ENCODE measurements at places on chromosomes 12 and 14.

GRCh38 chr14:75689012-75689411 is 28.0 kb downstream of the TTLL5 start:
- DNase-seq, result no peak

- DNase-seq, result no peak
Observed at GRCh38 chr14:61247935-61248334, 33.2 kb downstream of the TMEM30B start.

GRCh38 chr12:12224240-12224940 is 42.5 kb downstream of the LRP6 start:
- no peak for DNase-seq

- no peak for DNase-seq
Observed at GRCh38 chr14:76772300-76773187, 11.3 kb downstream of the VASH1 start.

DNA sequence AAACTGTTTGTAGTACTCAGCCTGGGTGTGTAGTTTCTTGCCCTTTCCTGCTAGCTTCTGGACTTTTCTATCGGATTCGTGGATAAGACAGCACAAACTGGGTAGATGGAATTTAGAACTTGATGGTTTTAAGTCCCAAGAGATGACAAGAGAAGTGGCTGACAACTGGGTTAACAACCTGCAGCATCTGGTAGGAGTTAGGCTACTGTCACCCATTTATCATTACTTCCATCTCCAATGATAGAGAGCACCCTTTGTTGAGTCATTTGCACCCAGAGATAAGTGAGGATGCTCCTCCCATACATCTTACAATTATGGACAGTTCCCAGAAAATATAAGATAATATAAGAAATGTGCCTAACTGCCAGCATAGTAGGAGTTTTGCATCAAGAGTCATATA is 50.2 kb upstream of the FLRT2 start:
- no peak for DNase-seq

GRCh38 chr12:69389831-69390230 is 30.3 kb downstream of the YEATS4 start:
- no peak for DNase-seq

DNA sequence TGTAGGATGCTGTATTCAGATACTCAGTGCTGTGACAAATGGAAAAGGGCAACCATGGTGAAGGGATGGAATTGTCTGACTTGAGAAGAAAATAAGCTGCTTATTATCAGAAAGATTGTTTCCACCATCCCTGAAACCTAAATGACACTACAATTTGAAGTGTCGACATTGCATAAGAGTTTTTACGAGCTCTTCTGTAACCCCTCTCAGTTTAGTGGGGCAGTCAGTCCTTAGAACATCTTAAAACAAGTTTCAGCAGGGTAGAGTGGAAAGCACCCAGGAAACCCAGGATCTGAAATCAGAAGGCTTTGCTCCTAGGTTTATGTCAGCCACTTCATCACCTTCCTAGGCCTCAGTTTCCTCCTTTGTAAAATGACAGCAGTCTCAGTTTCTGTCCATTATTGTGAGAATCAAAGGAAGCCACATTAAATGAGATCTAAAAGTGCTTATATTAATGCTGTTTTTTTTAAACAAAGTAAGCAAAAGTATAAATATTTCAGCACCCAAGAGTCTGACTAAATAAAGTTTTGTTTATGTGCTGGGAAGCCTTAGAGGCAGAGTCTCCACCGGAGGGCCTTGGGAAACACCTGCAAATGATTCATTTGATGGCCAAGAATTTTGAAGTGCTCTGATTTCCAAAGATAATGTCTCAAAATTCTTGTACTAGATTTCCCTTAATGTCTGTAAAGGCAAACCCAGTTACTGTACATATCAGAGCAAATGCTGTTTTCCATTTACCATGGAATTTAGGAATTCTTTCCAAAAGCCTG is 1.8 kb downstream of the IFT43 start:
- no peak for DNase-seq

DNA sequence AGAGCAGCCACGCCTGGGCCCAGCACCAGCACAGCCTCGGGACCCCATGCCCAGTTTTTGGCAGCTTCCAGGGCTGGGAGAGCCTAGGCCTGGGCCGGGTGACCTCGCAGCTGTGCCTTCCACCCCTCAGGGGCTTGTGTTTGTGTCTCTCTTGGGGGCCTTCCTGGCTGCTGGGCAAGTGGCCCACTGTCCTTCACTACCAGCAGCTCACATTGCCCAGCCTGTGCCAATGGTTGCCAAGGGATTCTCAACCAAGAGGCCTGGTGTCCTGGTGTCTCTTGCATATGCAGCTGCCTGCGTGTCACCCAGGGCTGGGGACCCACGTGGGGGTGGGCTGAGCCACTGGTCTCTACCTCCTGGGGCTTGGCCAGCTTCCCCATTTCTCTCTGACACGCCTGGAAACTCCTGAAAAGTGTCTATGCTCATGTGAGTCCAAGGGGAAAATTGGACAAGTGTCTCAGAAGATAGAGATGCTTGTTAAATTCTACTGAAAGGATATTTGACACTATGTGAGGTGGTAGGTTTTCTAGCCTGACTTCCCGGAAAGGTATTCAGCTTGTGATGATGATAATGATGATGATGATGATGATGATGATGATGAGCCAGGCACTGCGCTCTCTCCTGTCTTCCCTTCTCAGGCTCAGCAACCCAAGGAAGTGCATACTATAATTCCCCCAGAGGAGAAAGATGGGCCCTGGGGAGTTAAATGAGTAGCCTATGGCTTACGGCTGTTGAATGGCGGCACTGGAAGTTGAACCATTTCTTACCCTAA is 48.8 kb upstream of the ESRRB start:
- DNase-seq, result no peak

DNA sequence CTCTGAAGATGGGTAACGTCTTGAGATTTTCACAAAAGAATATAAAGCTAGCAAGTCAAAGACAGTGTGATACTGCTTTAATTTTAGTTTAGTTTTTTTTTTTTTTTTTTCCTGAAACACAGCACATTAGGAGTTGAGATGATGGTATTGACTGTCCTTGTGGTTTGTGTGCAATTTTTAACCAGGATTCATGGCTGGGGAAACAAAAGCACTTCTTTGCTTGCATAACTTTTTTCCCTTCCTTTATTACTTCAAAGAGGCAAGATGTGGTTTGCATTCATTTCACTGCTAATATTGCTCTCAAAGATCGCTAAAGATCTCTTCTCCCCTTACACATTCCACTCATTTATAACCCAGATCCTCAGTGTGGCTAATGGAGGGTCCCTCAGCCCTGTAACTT is 157.1 kb upstream of the PZP start:
- DNase-seq, result no peak

DNA sequence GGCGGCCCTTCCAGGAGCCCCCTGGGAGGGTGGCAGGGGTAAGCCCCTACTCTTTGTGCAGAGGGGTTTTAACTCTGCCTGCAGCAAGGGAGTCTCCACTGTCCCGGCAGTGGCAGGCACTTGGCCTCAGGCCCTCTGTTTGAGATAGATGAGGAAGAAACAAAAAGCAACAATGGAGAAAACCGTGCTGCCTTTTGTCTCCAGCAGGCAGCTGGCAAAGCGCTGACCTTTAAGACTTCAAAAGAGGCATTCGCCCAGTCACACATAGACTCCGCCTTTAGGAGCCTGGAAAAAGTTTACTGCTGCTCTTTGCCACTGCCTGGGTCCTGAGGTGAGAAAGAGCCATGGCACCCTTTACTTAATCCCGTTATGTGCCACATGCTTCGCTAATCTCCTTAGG is 158.2 kb upstream of the NTF3 start:
- no peak for DNase-seq

- DNase-seq, result no peak
Observed at GRCh38 chr12:52795694-52796428, at the start of gene KRT3. KRT3 (minus strand) TSS chr12:52796117; CDS start chr12:52796042, 75 bp downstream.

GRCh38 chr14:100673085-100673806 is 53.4 kb upstream of the DLK1 start:
- DNase-seq, result no peak

DNA sequence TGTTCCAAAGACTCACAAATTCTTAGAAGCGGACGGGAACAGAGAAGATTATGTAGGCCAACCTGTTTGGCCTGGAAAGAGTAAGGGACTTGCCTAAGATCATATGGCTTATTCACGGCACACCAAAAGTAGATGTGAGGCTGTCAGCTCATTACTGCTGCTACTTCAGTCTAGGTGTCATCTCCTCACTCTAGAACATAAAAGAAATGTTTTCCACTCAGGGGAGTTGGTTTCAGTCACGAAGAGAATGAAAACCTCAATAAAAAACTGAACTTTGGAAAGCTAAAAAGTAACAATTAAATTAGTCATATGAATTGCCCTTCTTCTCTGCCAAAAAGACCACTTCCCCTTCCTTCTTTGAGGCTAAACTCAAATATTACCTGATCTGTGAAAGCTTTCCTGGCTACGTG is 658 bp upstream of the CEP128 start:
- no peak for DNase-seq

- DNase-seq, result no peak
Observed at GRCh38 chr14:100825713-100826331, at the start of gene MEG3. MEG3 (plus strand) TSS chr14:100826118.

DNA sequence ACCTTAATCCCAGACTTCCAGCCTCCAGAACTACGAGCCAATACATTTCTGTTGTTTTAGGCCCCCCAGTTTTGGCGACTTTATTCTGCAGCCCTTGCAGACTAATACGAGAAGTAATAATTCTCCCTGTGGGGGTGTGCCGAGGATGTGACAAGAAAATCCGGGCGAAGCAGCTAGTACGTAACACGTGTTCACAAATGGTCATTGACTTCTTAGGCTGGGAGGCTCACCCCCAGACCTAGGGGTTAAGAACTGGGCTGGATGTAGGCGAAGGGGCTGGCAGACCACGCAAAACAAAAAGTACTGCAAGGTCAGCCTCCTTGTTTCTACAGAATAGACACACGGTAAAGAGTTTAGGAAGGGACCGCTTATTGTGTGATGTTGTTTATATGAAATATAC is 69.8 kb upstream of the ESRRB start:
- no peak for DNase-seq

- no peak for DNase-seq
Observed at GRCh38 chr12:93153321-93153720, 224.2 kb upstream of the EEA1 start.

DNA sequence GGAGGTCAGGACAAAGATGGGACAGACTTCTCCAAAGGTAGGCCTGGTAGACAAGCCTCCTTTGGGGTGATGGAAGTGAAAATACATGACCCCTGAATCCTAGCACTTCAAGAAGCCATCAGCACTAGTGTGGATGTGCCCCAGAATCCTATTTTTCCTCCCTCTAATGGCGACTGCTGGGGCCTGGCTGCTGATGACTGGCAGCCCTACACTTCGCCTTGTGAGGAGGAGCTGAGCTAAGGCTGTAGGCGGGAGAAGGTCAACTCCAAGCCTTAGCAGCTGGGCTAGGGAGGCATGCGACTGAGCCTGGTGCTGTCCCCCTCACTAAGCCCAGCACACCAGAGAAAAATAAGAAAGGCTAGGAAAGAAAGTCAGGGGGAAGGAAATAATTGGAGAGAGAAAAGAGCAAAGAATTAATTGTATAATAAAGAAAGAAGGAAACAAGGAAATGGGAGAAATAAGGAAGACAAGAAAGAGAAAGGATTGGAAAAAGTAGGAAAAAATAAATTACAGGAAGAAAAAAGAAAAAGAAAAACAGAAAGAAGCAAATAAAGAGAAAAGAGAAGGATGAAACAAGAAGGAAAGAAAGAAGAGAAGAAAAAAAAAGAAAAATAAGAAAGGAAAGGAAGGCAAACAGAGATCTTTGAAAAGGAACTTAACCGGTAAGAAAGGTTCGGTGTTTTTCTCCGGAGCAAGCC is 4.7 kb upstream of the HOXC10 start:
- no peak for DNase-seq

DNA sequence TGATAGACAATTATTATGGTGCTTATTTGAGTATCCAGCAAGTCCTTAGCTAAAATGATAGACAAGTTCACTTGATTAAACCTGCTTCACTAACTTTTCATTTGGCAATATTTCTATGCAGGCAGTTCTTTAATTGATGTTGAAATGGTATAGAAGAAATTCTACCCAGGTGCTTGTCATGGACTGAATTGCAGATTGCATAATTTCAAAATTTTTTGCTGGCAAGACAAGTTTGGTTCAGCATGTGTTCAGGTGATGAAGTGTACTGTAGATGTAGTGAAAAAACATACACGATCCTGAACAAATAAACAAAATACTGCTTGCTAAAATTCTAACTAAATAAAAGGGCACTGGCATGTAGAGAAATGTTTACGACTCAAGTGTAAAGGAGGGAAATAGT is 189.0 kb downstream of the FOXA1 start:
- no peak for DNase-seq

- no peak for DNase-seq
Observed at GRCh38 chr12:82055391-82055790, 296.2 kb upstream of the PPFIA2 start.

DNA sequence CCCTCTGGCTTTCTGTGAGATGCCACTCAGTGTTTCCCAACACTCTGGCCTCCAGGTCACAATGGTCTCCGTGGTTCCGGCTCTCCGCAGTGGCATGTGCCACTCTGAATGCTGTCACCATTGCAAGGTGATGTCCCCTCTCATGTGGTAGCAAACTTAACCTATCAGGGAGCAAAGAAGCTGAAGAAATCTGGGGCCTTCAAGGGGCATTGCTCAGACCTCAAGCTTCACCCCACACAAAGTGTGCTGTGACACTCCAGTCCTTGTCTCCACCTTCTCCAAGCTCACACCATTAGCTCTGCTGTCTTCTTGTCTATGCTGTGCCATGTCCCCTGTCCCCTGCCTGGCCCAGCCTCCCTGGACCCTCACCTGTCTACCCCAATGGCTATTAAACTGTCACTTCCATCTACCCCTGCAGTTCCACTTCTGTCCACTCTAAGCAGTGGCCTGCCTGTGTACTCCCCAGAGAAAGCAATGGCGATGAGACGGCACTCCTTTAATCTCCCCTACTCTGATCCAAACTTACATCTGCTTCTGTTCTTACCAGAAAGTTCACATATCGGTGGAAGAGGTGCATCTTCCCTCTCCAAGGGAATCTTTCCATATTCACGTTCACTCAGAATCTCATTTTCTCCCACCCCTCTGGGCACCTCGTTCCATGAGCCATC is 93.7 kb downstream of the DHRS2 start:
- DNase-seq, result no peak

GRCh38 chr12:12387501-12387900 is 30.6 kb downstream of the BORCS5 start:
- no peak for DNase-seq

- no peak for DNase-seq
Observed at GRCh38 chr12:90234472-90234871, 525.8 kb upstream of the ATP2B1 start.

DNA sequence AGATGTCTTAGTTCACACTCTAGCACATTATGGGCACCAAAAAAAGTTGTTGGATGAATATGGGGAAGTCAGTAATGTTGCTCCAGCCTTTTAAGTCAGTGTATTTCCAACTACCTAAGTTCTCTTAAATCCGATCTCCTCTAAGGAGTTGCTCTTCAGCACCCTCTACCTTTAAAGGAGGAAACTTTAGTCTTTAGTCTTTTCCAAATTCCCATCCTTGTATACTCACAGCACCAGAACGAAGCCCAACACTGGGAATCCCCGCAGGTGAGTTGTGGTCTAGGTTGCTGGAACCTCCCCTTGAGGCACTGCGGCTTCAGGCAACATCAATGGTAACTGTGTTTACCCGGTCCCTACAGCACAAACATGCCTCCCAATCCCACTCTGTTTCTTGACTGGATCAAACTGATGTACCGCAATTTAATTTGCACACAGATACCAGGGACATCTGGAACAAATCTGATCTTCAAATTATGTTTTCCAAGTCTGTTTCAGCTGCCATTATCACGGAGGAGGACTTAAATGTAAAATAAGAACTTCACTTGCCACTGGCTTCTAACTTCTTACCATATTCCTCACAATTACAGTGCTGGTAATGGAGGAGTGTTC is 179.0 kb downstream of the FOXN3 start:
- DNase-seq, result no peak

Data from cortex of kidney (tissue), 1 donor.